ENCODE measurements at places on chromosomes 5 and 9.

DNA sequence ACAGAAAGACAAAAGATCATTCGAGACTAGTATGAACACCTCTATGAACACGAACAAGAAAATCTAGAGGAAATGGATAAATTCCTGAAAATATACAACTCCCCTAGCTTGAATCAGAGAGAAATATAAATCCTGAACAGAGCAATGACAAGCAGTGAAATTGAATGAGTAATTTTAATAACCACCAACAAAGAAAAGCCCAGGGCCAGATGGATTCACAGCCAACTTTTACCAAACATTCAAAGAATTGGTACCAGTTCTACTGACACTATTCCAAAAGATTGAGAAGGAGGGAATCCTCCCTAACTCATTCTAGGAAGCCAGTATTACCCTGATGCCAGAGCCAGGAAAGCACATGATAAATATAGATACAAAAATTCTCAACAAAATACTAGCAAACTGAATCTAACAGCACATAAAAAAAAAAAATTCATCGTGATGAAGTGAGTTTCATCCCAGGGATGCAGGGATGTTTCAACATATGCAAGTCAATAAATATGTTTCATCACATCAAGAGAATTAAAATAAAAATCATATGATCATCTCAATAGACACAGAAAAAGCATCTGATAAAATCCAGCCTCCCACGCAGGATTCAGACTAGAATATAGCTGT lies 25.2 kb upstream of the PTGER4 start:
- no peak for DNase-seq

DNA sequence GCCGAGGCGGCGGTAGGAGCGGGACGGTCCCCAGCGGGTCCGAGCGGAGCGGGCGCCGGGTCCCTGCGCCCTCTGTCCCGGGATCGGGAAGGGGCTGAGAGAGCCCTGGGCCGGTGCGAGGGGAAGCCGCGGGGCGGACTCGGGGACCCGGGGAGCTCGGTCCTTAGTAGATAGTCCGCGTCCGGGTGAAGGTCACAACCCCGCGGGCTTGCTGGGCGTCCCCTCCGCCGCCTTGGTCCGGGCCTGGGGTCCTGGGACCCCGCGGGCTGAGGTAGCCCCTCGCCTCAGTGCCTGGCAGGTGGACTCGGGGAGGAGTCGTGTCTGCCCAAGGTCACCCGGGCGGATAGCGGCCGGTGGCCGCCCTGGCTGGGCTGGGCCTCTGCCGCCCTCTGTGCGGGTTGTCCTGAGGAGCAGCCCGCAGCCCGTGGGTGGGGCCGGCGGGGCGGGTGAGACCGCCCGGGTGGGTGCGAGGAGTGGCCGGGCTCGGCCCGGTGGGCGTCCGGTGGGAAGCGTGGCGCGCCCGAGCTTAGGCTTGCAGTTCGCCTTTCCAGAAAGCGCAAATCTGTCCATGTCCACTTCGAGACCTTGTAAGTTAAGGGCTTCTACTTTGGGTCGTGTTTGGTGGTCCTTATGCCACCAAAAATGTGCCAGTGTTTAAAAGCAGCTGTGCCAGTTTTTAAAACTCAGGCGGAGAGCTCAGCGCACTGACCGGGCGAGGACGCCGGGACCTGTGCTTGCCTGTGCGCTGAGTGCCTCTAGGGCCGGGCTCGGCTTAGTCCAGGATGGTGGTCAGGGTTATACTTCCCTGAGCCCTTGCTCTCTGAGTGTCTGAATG lies 554 bp downstream of the SDHA start:
- DNase-seq = no peak

DNA sequence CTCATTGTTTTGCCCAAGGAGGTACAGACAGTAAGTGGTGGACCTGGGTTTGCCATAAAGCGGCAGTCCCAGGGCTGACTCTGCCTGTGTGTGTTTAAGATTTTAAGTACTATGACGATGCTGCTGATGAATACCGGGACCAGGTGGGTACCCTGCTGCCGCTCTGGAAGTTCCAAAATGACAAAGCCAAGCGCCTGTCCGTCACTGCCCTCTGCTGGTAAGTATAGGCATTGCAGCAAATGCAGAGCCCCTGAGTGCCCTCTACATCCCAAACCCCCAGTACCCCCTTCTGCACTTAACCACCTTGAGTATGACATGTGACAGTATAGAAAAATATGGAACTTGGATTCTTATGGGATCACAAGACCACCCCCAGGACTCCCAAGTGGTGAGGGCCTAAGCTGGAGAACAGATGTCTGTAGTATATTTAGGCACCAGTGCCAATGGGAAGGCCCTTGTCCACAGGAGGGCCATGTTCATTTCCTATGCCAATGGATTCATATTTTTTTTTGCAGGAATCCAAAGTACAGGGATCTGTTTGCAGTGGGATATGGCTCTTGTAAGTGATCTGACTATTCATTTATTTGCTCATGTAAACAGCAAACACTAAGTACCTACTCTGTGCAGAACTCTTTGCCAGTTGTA lies 22.0 kb downstream of the ENHO start:
- DNase-seq = peak; percentile 71

- no peak for DNase-seq
These were observed 102.5 kb upstream of the DHFR start for GRCh38 chr5:80757290-80757689.

Measured in head of caudate nucleus (tissue), 42 donors.